Neural progenitor cell (in vitro differentiated cells): ENCODE measurements at places on chromosomes 6 and 20.

DNA sequence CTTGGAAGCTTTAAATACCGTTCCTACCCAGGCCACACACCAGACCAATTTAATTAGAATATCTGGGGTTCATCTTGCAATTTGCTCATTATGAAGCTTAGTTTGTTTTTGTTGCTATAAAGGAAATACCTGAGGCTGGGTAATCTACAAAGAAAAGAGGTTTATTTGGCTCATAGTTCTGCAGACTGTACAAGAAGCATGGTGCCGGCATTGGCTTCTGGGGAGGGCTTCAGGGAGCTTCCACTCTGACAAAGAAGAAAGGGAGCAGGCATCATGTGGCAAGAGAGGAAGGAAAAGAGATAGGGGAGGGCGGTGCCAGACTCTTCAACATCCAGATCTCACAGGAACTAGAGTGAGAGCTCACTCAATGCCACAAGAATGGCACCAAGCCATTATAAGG lies 73.6 kb downstream of the RNF182 start:
- DNase-seq, result no peak
- no peak overlapping the region for H3K27ac ChIP-seq
- H3K36me3 ChIP-seq, result no peaks in the 10 kb centered on the region
- H3K4me1 ChIP-seq, result no peaks in the 10 kb centered on the region

DNA sequence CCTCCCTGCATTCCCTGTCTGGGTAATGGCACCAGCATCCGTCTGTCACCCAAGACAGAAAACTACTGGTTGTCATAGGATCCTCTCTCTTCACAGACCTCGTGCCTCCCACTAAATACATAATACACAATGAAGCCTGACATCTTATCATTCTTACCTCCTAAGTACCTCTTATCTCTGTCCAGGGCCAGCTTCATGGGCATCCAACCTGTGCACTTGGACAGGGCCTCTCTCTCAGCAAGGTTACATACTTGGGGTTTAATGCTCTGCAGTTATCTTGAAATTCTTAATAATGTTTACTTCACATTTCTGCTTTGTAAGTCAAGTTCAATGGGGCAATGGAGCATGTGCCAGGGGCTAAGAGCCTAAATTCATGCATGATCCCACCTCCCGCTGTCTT lies 30.8 kb upstream of the KLHL31 start:
- no peak overlapping the region for H3K27ac ChIP-seq
- no peak for DNase-seq
- H3K36me3 ChIP-seq, result no peaks in the 10 kb centered on the region
- H3K4me1 ChIP-seq, result peaks cover 9% of the 10 kb centered on the region
- no peaks in the 10 kb centered on the region for H3K27me3 ChIP-seq

GRCh38 chr6:30074331-30075093 lies 1.1 kb downstream of the RNF39 start:
- peaks cover 100% of the 10 kb centered on the region for H3K27me3 ChIP-seq
- H3K4me3 ChIP-seq, result peak overlapping the region; percentile 61
- no peaks in the 10 kb centered on the region for H3K36me3 ChIP-seq
- peak; percentile 62 for DNase-seq
- no peak overlapping the region for H3K27ac ChIP-seq
- peaks cover 17% of the 10 kb centered on the region for H3K4me1 ChIP-seq

DNA sequence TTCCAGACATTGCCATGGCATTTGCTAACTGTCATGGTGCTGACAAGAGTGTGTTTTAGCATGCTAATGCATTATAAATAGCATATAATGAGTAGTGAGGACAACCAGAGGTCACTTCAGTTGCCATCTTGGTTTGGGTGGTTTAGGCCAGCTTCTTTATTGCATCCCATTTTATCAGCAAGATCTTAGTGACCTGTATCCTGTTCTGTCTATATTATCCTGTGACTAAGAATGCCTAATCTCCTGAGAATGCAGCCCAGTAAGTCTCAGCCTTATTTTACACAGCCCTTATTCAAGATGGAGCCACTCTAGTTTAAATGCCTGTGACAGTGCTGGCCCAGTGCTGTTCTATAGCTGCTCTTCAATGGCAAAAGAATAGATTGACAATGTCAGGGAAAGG lies 781.0 kb upstream of the ADGRB3 start:
- H3K36me3 ChIP-seq, result no peaks in the 10 kb centered on the region
- H3K27ac ChIP-seq, result no peak overlapping the region
- no peak overlapping the region for H3K4me3 ChIP-seq
- H3K27me3 ChIP-seq, result no peaks in the 10 kb centered on the region
- no peak for DNase-seq
- H3K4me1 ChIP-seq, result no peaks in the 10 kb centered on the region

- H3K27me3 ChIP-seq, result no peaks in the 10 kb centered on the region
- DNase-seq, result peak; percentile 70
- H3K4me1 ChIP-seq, result peaks cover 27% of the 10 kb centered on the region
Measured at GRCh38 chr6:42454428-42454791, 2.7 kb upstream of the TRERF1 start.
